Tongue (tissue), 3 donors: ENCODE measurements at places on chromosomes 6 and 20. TPM values are rescaled to one million over a fixed set of nuclear protein-coding genes. Genes with fewer than 3 reads are reported as not detected.

The CLPSL2 gene
- not detected for total RNA-seq

The GUCA1A gene
- total RNA-seq = not detected

The DLL1 gene
- total RNA-seq = 25.0 TPM

The FRMD1 gene
- total RNA-seq = 0.41 TPM

The DPPA5 gene
- total RNA-seq = not detected

The IL17A gene
- total RNA-seq = not detected

The FAM209B gene
- total RNA-seq = not detected

The BNIP5 gene
- total RNA-seq = not detected

The DEFB124 gene
- total RNA-seq = not detected
